ENCODE measurements at places on chromosomes 2 and 18.

DNA sequence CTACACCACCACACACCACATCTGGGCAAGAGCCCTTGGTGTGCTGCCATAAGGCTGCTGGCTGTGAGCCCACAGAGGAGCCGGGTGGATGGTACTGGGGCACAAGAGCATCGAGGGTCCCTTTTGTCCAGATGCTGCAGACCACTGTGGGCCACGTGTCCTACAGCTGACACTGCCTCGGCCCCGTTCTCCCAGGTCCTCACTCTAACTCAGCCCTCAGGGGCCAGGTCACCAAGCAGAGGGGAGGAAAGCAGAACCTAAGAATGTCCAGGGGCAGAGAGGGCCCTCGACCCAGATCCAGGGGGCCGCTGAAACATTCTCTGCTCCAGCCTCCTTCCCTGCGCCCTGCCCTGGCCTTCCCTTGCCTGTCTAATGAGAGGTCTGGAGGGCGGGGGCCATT lies 91.7 kb upstream of the ASB18 start:
- DNase-seq, result no peak

DNA sequence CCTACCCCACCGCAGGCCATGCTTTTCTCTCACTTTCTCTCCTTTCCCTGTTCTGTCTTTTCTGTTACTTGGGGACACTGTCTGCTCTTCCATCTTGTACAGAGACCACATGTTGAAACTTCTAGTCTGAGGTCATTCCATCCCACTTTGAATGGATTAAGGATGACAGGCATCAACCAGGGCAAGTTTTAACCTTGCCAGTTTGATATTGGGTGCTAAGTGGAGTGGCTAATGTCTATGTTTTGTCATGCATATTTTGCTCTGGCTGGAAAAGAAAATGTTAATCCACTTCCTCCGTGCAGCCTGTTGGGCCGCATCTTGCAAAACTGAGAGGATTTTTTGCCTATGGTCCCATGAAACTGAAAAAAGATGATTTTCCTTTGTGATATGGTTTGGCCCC lies 205.5 kb upstream of the SESTD1 start:
- no peak for DNase-seq

DNA sequence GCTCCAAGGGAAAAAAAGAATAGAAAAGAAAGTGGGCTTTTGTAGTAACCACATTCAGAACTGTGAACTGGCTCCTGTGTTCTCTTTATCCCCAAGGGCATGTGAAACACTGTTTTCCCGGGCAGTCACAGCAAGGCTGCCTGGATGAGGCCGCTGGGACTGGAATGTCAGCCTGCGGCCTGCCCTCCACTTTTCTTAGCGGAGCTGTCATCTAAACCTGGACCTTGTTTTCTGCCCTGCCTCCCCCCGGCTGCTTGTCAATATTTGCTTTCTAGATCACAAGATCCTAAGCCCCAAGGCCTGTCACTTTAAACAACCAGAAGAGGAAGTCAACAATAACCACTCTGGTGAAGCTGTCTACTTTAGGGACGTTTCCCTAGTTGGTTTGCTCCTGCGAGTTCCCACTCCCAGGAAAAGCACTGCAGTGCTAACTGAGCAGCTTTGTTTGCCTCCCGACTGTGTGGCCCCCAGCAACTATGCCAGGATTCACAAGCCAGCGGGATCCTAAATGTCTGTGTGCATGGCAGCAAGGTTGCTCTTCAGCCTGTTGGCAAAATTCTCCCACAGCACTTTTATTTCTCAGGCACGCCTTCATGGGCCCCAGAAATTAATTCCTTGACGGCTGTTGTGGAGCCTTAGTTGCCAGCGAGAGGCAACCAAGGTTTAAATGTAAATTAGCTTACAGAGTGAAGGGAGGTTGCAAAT lies 30.6 kb downstream of the SOWAHC start:
- DNase-seq, result no peak

- no peak for DNase-seq
Measured at GRCh38 chr18:36322408-36322728, 24.9 kb downstream of the FHOD3 start.

DNA sequence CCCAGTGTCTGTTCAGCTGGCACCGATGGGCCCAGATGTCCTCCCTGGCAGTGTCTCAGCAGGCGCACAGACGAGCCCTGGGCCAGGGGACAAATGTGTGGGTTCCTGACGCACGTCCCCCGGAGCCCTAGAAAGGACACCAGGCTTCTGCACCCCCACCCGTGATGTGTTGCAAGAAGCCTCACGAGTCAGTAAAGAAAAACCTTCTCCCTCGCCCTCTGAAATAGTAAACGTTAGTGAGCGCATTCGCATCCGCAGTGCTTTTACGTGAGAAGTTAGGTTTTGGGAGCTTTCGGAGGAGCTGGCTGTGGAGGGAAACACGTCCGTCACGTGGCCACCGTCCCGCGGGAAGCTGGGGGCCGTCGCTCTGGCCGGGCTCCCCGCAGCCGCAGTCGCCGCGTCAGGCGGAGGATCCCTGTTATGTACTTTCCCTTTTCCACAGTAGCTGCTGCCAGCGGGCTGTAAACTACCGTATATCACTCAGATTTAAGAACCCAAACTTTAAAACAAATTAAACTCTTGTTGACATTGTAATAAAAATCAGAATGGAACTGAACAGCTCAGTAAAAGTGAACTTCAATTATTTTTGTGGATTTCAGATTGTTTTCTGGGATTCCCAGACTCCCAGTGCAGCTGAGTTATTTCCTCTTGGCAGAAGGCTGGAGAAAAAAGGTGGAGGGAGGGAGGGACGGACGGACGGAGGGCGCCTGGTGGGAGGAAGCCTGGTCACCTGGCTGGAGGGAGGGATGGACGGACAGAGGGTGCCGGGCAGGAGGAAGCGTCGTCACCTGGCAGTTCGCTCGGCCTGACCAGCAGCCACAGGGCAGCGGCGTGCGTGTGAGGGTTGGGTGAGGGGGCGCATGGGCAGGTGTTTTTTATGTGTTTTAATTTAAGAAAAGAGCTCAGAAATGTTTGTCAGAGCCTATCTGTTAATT lies 112.1 kb downstream of the NFATC1 start:
- DNase-seq, result no peak

GRCh38 chr2:178331474-178332432 lies 119.2 kb downstream of the PRKRA start:
- DNase-seq, result no peak

DNA sequence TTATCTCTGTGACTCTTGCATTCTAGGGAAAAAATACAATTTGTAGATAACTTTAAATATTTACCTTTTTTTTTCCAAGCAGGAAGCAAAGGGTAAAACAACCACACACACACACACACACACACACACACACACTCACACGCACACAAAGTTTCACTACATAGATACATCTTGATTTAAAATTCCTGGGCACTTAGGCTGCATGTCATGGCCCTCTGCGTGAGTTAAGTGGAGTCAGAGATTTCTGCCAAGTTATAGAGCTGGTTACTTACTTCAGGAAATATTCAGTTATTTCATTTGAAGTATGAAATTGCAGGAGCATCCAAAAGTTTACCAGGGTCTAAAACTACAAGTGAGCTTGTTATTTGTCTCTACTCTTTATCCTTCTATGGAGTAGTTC lies 612.0 kb downstream of the IRS1 start:
- DNase-seq, result no peak

GRCh38 chr2:128416806-128417205 lies 98.1 kb upstream of the HS6ST1 start:
- DNase-seq, result no peak

GRCh38 chr2:135169900-135170753 lies 118.0 kb downstream of the RAB3GAP1 start:
- DNase-seq, result no peak

DNA sequence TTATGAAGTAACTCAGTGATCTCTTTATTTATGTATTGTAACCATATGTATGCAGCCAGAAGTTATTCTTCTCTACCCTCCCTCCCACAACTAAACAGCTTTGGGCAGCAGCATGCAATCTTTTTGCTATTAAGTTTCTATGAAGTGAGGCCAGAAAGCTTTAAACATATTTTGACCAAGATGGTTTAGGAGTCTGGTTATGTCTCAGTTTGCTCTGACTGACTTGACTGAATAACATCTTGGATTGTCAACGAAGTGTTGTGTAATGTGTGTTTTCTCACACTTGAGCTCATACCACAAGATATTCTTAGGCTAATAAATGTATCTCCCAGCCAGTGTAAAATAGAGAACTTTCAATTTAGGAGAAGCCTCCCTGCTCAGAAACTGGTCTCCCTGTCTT lies 104.3 kb downstream of the TTC27 start:
- no peak for DNase-seq

- DNase-seq, result no peak
Measured at GRCh38 chr2:1619556-1619955, 124.8 kb downstream of the PXDN start.

DNA sequence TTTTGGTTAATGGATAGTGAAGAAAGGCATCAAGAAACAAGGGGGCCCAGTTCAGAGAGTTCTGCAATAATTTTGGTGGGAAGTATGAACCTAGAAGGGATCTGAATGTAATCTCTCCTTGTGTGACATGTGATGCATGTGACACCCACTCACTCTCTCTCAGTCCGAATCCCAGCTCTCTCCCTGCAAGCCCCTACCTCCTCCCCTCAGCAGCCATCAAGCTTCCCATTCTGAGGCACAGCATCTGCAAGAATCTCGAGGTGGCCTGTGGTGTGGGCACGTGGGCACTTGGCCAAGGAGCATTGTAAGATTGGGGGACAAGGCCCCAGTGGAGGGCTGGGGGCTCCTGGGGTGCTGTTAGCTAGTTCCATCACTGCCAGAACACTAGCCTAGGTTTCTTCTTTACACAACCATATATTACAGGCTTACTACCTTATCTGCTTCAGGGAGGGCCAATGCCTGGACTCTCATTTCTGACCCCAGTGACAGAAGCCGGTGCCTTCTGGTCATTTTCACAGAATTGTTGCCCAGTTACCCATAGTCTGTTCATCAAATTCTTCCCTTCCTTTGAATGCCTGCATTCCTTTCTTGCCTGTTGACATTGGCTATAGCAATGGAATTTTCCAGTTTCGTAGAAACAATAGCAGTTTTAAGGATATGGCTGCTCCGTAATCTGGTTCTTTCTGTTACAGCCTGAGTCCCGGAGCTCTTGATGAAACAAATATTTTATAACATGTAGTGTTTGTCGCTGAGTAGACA lies 13.3 kb upstream of the LCLAT1 start:
- no peak for DNase-seq

- DNase-seq, result no peak
Measured at GRCh38 chr2:156017341-156017885, 315.1 kb downstream of the NR4A2 start.

DNA sequence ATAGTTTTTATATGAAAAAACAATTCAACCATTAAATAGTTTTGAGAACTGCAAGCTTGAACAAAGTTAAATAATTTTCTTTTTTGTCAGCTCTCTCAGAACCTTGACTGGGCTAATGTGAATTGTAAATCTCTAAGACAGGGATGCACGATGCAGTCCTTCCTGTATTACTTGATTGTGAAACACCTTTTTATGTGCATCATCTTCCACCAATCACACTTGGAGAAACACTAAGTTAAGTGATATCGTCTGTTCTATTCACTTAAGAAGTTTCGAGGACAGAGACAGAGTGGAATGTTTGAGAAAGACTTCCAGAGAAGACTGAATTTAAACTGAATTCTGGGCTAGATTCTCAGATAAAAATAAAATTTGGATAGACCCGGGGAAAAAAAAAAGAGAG lies 238.2 kb downstream of the MREG start:
- no peak for DNase-seq

DNA sequence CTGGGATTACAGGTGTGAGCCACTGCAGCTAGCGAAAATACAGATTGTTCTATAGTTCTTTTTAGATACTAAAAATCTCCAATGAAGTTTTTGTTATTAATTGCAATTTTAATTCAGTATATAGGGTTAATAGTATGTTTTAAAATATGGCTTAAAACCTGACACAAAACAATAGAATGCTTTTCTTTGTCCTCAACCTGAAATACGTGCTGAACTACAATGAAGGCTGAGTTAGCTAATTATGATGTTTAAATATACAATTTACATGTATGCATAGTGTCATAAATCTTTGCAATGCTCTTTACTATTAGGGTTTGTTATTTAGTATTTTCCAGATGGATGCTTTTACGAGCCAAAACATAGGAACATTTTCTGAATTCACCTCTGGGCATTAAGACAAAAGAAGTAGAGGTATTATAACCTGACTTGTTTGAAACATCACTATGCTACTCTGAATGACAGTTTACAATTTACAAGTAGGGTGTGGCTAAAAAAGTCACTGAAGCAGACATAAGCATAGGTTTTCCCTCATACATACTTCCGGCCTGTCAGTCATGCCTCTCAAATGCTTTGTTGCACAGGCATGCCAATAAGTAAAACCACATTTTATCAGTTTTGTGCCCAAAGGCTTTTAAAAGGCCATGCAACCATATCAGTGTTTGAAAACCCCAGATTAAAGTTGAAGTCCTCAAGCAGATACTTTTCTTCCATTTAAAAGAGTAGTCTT lies 168.3 kb downstream of the OTX1 start:
- no peak for DNase-seq

DNA sequence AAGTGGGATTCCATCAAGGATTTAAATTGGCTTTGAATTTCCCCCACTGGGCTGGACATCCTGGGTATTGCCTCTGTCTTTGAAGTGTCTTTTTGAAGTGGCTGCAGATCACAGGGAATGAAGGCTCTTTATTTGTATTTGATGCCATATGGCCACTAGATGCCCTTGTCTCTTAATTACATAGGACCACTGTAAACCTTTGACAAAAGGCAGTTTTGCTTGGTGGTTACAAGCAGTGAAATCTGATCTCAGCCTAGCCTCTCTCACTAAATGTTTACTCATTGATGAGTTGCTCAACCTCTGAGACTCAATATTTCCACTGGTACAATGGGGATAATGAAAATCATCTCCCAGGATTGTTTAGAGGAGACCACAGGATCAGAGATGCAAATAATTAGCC lies 102.2 kb downstream of the INSIG2 start:
- DNase-seq, result no peak

DNA sequence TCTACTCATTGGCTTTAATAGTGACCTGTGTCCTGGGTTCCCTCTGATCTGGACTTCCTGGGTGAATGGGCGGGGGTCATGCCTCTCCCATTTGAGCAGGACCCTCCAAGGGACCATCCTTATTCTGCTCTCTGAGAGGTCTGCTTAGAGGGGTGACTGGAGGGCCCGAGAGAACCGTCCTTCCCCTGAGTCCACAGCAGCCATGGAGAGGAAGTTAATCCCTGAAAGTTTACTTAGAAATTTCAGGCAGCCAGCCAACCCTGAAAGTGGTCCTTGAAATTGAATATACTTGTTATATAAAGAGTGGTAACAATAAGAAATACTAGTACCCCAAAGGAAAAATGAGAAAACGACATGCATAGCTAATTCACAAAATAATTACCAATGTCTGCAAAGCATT lies 226.1 kb downstream of the DYSF start:
- DNase-seq, result no peak

GRCh38 chr2:220653776-220654175 lies 918.3 kb downstream of the EPHA4 start:
- no peak for DNase-seq

DNA sequence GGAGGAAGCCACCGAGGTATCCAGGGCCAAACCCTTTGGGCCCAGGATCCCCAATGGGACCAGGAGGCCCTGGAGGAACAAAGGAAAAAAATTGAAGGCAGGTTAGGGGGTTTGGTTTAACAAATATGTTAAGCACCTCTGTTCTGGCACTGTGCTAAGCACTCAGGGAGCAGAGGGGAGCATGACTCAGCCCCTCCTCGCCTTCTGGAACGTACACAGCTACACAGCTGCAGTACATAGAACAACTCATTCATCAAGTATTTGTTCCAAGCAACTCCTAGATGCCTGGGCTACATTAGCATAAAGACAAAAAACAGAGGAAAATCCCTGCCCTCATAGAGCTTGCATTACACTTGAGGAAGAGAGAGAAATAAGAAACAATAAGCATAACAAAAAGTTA lies 153.6 kb downstream of the COL4A4 start:
- no peak for DNase-seq
